ENCODE measurements at places on chromosomes 5 and 9. TPM values are rescaled to one million over a fixed set of nuclear protein-coding genes. Genes with fewer than 3 reads are reported as not detected.

TCF7 gene
- total RNA-seq = 9.6 TPM

FAM221B gene
- not detected for total RNA-seq

GABRA6 gene
- total RNA-seq = not detected

PDE6A gene
- 0.61 TPM for total RNA-seq

TOR2A gene
- total RNA-seq = 23.9 TPM

GRIA1 gene
- 0.12 TPM for total RNA-seq

PLPP1 gene
- total RNA-seq = 248 TPM

PRPF4 gene
- total RNA-seq = 23.1 TPM

CLTB gene
- 162 TPM for total RNA-seq

ADAMTS6 gene
- total RNA-seq = 0.55 TPM

SLC6A3 gene
- not detected for total RNA-seq

GNAQ gene
- total RNA-seq = 63.2 TPM

DNAJC21 gene
- total RNA-seq = 12.8 TPM

RNF208 gene
- total RNA-seq = 8.5 TPM

DNA sequence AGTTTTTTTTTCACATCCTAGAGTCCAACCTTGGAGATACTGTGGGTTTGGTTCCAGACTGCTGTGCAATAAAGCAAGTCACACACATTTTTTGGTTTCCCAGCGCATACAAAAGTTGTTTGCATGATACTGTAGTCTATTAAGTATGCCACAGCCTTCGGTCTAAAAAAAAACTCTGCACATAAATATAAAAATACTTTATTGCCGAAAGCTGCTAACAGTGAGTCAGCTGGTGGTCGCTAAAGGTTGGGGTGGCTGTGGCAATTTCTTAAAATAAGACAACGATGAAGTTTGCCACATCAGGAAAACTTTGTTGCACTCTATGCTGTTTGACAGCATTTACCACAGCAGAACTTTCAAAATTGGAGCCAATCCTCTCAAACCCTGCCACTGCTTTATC, 37.4 kb downstream of the UBQLN1 start:
- no peak for DNase-seq

- no peak for DNase-seq
Observed at GRCh38 chr9:27189426-27189825, 80.4 kb downstream of the TEK start.

DNA sequence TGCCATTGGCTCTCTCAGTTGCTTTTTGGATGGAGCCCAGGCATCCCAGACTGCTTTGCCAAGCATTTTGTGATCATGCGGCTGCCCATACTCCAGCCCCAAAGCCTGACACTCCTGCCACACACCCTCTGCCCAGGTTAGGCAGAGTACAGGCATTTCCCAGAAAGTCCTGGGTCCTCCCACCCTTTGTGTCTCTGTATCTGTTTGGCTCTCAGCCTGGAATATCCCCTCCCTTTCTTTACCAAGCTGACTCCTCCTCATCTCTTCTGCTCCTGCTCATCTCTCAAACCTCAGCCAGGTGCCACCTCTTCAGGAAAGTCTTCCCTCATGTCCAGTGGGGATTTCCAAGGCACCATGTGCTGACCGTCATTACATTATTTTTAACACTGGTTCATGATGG, 14.3 kb upstream of the SH3RF2 start:
- DNase-seq = no peak

DNA sequence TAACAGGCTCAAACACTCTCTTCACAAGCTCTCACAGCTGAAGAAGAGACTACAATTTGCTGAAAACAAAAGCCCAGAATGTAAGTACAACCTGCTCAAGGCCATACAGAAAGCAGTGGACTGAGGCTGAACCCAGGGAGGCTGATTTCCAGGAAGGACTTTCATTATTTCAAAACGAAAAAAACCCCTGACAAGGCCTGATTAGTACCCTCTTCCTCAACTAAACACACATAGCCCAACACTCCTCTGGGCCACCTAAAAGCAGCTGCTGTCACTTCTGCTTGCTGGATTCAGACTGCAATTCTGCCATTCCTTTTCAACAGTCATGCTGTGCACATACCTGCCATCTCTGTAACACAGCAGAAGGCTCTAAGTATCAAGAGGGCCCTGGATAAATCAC, 18.2 kb downstream of the NRG2 start:
- no peak for DNase-seq

GRCh38 chr9:81737871-81738507, 48.6 kb upstream of the TLE1 start:
- peak; percentile 80 for DNase-seq

DNA sequence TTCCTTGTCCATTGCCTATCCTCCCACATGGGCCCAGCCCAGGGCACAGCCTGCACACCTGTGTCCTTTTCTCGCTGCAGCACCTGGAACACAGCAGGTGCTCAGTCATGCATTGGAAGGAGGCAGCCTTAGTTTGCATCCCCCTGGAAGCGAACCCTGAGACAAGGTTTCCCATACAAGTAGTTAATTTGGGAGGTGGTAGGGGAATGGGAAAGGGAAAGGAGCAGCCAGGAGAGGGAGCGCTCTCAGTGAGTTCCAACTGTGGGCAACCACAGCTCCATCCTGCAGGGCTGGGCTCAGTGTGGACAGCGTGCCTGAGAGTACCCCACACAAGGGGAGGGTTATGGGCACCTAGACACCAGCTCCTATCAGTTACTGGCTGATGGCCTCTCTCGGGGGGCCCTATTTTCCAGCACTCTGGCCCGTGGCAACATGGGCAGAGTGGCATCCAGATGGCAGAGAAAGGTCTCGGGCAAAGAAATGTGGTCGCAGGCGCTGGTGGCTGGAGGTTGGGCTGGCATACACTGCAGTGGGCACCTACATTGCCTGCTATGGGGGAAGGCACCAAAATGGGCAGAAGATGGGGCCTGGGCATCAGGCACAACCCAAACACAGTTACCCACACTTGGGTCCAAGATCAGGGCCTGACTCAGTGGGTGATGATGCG, 50.1 kb downstream of the TSPAN17 start:
- DNase-seq = no peak

DNA sequence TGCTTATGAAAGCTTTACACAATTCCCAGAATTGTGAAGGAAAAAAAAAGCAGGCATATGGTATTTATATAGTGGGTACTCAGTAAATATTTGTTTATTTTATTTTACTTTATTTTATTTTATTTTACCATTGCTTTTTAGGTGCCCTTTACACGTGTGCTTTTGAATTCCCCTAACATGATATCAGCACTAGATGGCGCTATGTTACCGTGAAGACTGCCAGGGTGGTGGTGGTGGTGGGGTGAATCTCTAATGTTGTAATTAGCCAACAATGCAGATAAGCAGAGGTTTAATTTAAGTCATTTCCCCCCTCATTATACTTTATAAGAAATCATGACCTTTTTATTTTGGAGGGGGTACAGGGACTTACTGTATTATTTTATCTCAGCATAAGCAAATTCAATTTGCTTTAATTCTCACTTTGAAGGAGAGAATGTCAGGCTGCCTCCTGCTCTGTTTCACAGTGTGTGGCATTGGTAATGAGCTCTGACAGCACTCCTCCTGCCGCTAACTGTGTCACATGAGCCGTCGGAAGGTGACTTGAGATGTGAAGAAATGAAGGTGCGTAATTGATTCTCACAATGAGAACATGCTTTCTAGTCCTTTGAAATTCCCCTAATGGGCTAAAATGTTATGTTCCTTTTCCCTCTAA, 165.6 kb downstream of the YTHDC2 start:
- no peak for DNase-seq

- DNase-seq = peak; percentile 37
Observed at GRCh38 chr5:180873615-180874520, 12.8 kb upstream of the ZFP62 start.

DNA sequence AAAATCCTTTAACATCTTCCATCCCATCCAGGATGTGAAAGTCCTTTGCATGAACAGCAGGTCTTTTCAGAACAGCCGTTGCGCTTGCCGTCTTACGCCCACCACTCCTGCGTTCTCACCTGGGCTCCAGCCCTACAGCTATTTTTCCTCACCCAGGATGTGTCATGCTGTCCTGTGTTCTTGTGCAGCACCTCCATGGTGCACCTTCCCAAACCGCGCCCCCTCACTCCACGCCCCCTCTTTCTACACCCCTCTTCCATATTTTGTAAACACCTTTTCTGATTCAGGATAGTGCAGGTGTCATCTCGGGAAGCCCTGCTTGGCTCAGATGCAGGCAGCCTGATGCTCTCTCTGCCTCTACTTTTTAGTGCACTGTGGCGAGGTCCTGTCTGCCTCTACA, 18.4 kb downstream of the CAMK4 start:
- DNase-seq = no peak

- no peak for DNase-seq
Observed at GRCh38 chr9:124017929-124018729, 6.6 kb downstream of the LHX2 start.

DNA sequence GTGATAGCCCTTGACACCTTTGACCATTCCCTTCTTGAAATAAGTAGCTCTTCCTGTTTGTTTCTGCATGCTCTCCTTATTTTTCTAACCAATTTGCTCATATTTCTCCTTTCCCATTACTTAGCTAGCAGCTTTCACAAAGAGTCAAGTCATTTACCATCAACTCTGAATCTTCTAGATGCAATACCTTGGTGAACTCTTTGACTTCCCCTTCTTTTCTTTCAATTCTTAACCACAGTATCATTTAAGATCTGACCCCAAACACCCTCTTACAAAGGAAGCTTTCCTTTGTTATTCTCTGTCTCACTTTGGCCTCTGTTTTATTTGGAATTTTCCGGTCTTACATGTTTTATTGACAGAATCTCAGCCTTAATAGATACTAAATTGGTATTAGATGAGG, 14.0 kb downstream of the NFX1 start:
- DNase-seq = no peak

DNA sequence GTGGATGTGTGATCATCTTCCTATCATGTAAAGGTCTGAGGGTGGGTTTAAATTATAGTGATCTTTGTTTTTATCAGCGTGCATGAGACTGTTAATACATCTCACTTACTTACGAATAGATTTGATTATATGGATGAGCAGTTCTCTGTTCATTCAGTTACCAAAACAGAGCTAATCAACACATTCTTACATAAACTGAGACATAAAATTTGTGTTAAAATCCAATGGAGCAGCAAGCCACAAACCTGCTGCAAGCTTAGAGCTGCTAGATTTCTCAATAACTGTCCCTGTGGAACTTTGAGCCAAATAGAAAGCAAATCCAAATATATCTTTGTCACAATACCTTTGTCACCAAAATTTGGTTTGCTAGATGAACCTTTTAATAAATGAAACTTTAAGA, 50.1 kb downstream of the NUDT12 start:
- no peak for DNase-seq

DNA sequence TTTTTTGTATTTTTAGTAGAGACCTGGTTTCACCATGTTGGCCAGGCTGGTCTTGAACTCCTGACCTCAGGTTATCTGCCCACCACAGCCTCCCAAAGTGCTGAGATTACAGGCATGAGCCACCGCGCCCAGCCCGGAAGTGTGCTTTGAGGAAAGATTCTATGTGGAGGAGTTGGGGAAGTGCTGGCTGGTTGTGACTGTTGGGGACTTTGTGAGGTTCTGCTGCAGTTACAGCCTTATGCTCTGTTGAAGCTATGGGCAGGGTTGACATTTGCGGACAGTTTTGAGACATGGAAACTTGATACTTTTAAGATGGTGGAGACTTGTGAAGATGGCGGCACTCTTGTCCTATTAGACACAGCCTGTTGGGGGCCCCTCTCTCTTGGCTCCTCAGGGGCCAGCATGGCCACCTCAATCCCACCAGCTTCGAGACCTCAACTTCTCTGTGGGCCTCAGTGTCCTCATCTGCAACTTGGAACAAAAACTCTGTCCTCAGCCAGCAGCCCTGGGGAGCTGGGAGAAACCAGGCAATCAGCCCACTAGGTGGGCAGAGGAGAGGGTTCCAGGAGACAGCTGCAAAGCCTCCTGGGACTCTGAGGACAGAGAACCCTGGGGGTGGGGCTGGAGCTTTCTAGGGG, 24.9 kb downstream of the C9orf50 start:
- no peak for DNase-seq

DNA sequence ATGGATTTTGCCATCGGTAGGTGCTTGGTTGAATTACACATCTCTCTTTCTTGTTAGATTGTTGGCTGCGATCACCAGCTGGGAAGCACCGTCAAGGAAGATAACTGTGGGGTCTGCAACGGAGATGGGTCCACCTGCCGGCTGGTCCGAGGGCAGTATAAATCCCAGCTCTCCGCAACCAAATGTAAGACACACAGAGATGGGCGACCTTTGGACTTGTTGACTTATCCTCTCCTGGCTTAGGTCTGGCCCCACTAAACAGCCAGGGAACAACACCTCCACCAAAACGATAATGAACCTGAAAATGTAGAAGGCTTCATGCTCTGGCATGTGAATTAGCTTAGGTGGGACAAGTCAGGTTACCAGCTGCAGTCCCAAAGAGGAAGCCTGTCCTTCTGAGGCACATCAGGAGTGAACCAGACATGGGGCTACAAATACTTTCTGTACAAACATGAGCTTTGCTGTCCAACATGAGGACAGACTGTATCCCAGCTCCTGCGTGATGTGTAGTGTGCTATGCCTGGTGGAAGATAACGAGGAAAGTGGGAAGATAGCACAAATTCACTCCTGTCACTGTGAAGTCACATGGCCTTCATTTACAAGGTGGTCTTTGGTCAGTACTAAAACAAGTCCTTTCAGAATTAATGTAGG, 148.4 kb downstream of the ADAMTSL1 start:
- no peak for DNase-seq

- DNase-seq = no peak
Observed at GRCh38 chr5:56301069-56301468, 67.9 kb upstream of the ANKRD55 start.

DNA sequence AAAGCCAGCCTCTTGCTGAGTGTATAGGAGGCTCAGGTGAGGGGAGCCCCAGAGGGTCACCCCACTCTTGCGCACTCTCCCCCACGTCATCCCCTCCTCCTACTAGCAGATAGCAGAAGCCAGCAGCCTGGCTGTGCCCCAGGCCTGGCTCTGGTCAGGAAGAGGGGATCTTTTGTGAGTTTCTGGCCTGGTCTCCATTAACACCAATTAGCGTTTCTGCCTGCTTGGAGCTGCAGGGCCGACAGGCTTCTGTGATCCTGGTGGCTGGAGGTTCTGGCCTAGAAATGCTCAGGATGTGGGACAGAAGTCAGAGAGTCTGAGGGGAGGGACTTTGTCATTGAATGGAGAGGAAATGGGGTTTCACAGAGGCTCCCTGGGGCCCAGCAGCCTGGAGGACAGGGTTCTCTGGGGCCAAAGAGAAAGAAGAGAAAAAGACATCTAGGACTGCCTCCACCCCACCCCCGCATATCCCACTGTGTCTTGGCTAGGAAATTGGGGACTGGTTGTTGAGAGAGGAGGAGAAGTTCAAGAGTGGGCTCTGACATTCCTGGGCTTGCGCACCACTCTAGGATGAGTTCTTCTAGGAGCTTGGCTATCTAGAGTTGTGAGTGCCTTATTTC, 47.5 kb upstream of the ARAP3 start:
- DNase-seq = no peak

DNA sequence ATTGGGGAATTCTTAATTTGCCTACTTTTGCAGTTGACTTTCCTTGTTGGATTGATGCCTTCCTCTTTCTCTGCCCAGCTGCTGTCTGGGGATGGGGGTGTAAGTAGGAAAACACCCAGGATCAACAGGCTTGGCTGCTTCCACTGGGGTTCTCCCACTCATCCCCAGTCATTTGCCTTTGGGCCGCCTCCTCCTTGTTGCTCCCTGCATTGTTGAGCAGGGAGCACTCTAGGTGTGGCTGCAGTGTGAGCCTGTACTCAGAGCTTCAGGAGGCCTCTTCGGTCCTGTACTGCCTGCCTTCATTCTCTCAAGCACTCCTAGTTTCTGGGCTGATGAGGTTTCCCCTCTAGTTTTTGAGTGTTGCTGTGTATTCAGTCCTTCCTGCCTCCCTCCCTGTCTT, 12.1 kb downstream of the RHOBTB3 start:
- DNase-seq = no peak

- no peak for DNase-seq
Observed at GRCh38 chr5:41368158-41368557, 142.2 kb downstream of the PLCXD3 start.

GRCh38 chr9:117000196-117000723, 313.2 kb downstream of the TRIM32 start:
- no peak for DNase-seq
